Smooth muscle cell of the coronary artery (primary cell): ENCODE measurements at places on chromosomes 4 and X. TPM values are rescaled to one million over a fixed set of nuclear protein-coding genes. Genes with fewer than 3 reads are reported as not detected.

EDA gene
- total RNA-seq, result 0.15 and 0.35 TPM in 2 replicates

ALPK1 gene
- total RNA-seq, result 11.6 and 14.6 TPM in 2 replicates

HS6ST2 gene
- 0.08 TPM in 1 of 2 replicates, not detected in the other for total RNA-seq

FAM53A gene
- 0.23 and 1.5 TPM in 2 replicates for total RNA-seq

TREX2 gene
- 2.3 and 2.9 TPM in 2 replicates for total RNA-seq

CCDC110 gene
- total RNA-seq, result 0.59 and 1.7 TPM in 2 replicates

CT45A1 gene
- not detected in 2 replicates for total RNA-seq

SMIM31 gene
- total RNA-seq, result not detected in 2 replicates

TBC1D8B gene
- 6.6 and 12.1 TPM in 2 replicates for total RNA-seq

TLR3 gene
- total RNA-seq, result 0.60 and 2.2 TPM in 2 replicates

SPARCL1 gene
- total RNA-seq, result under 0.01 and 0.70 TPM in 2 replicates

SOWAHB gene
- not detected in 2 replicates for total RNA-seq

ALAS2 gene
- total RNA-seq, result not detected in 2 replicates

HHIP gene
- total RNA-seq, result 1.1 and 199 TPM in 2 replicates

STARD8 gene
- total RNA-seq, result 0.94 and 3.1 TPM in 2 replicates

GLUD2 gene
- total RNA-seq, result 0.68 and 2.5 TPM in 2 replicates
